ENCODE measurements at places on chromosomes 6 and 20.

GRCh38 chr6:134830194-134830593, 119.7 kb downstream of the ALDH8A1 start:
- DNase-seq: no peak

GRCh38 chr6:3456898-3457709, at the start of gene SLC22A23:
Gene SLC22A23 (minus strand): TSS chr6:3457050. CDS start chr6:3456559, 491 bp downstream.
- DNase-seq: peak; percentile 88

- DNase-seq: no peak
Observed at GRCh38 chr20:9180481-9181257, 111.8 kb downstream of the PLCB4 start.

- DNase-seq: no peak
Observed at GRCh38 chr6:26358511-26358981, 6.5 kb upstream of the BTN3A2 start.

DNA sequence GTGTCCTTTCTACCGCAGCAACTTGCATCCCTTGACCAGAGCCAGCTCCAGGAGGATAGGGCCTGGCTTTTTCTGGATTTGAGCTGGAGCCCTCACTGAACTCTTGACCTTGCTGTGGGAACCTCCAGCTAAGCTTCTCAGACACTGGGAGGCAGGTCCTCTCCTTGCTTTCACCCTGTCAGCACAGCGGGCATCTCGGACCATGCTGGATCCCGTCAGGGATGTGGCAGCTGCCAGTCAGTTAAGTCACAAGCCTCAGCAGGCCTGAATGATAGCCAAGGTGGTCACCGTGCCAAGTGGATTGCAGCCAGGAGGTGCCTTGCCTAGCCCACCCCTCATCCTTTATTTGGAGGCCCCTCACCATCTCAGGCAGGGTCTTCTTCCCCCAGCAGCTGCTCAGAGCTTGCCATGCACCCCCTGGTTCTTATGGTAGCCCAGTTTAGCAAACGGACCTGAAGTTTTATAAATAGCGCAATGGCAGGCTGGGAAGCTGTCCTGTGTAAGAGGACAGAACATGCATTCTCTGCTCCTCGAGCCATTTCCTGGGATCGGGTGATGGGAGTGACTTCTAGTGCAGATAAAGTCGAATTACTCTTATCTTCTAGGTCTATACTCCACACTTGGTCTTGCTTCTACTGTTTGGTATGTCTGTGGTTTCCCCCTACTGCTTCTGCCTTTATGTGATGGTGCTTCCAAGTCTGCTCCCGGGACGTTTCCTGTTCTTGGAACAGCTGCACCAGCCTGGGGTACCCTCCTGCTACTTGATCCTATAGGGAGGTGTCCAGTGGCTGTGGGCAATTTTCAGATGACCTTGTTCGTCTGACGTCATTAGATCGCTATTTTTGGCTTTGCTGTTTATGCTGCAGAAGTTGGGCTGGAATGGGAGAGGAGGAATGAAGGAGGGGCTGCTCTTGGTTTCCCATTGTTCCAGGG, 7.1 kb upstream of the MYLK2 start:
- no peak for DNase-seq

DNA sequence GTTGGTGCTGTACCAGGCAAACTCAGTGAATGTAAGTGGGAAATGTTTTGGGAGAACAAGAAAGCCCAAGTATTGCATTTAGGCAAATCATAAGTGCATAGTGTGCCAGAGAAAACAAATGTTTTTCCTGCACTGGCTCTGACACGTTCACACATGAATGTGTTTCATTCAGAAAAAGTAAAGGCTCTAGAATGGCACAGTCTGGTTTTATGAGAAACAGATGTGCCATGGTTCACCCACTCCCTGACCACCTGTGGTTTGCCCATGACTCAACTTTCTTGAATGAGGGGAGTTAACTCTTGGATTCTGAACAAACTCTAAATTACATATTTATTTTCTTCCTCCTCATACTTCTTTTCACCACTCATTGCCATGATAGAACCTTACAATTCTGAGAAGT, 126.9 kb downstream of the KCNQ5 start:
- DNase-seq: no peak

Measured in GM12892 (cell line).